CD4-positive, alpha-beta T cell treated with Interleukin-4 for 4 hours (primary cell): ENCODE measurements at places on chromosomes 4 and X.

GRCh38 chr4:3226944-3227343 lies 22.0 kb upstream of the MSANTD1 start:
- no peak for DNase-seq

DNA sequence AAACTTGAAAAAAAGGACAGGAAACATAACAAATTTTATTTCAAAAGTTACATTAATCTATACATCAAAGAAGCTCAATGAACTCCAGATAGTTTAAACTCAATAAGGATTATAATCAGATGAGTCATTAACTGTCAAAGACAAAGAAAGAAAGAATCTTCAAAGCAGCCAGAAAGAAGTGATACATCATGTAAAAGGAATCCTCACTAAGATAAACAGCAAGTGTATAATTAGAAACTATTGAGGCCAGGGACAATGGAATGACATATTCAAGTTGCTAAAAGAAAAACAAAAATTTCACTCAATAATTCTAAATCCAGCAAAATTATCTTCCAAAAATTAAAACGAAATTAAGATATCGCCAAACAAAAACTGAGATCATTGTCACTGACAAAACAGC lies 161.6 kb upstream of the NWD2 start:
- DNase-seq = no peak

DNA sequence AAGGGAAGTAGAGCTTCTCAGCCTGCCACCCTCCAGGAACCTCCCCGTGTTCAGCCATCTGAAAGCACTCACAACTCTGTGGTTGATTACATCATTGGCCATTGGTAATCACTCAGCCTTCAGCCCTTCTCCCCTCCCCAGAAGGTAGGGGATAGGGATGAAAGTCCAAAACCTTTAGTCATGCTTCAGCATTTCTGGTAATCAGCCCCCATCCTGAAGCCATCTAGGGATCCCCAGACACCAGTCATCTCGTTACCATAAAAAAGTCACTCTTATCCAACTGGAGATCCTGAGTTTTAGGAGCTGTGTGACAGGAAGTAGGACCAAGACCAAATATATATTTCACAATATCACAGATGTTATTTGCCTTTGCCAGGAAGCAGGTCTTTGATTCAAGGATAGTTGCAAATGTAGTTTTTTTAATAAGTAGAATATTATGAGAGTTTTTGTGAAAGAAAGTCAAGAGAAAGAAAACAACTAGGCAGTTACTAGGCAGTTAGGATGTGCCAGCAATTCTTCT lies 364.6 kb upstream of the NOCT start:
- DNase-seq = no peak

- DNase-seq = no peak
These were observed 435.8 kb downstream of the MAGEB5 start for GRCh38 chrX:26651755-26652154.

GRCh38 chrX:40090050-40090804 lies 7.5 kb downstream of the BCOR start:
- no peak for DNase-seq

GRCh38 chr4:26819026-26819425 lies 41.6 kb upstream of the STIM2 start:
- no peak for DNase-seq

DNA sequence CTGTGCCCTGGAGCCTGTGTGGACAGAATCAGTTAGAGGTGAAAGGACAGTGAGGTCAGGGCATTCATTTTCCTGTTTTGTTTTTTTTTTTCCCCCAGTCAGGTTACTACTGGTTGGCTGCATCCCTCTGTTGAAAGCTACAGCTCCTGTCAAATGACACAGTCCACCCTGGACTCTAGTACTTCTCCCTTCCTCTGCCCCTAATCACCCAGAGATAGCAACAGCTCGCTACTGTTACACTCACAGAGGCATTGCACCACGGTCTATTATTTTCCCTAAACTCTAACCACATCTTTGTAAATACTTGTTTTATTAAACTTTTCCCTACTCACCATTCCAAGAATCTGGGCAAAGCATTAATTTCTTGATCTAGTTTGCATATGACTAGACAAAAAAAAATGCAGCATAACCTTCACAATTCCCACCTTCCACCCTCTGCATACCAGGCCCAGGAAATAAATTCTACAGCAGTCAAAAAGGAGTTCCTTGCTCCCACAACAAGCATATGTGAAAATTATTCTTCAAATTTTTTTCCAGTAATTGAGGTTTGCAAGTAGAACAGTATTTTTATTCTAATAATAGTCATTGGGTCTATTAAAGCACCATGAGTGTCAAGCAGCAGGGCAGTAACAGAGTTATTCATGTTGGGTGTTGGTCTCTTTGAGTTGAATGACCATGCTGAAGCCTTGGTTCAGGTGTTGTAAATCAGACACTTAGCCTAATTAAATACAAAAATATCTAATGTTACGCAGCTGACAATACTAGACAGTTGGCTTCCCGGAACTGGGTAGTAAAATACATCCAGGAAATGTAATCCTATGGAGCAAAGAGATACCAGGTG lies 329.2 kb downstream of the INPP4B start:
- DNase-seq = no peak

GRCh38 chrX:2967998-2968909 lies 38.1 kb upstream of the ARSH start:
- DNase-seq = peak; percentile 0
